Right kidney (tissue), 9 donors: ENCODE measurements at places on chromosomes 2 and 18.

DNA sequence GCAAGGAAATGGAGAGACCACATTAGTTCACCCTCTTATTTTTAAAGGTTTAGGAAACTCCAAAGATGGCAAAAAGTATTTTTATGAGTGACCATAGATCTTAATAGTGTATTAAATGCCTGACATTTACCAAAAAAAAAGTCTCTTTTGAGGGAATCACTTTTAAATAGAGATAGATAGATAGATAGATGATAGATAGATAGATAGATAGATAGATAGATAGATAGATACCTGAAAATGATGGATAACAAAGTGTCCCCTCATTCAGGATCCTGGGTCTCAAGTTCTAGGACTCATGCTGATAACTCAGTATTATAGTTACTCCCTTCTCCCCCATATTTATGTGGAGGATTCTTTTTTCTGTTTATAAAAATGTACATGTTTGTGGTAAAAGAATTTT is 52.8 kb downstream of the FARP2 start:
- no peak for DNase-seq

- DNase-seq: no peak
These were observed 554.4 kb upstream of the MEX3C start for GRCh38 chr18:51751901-51752300.

DNA sequence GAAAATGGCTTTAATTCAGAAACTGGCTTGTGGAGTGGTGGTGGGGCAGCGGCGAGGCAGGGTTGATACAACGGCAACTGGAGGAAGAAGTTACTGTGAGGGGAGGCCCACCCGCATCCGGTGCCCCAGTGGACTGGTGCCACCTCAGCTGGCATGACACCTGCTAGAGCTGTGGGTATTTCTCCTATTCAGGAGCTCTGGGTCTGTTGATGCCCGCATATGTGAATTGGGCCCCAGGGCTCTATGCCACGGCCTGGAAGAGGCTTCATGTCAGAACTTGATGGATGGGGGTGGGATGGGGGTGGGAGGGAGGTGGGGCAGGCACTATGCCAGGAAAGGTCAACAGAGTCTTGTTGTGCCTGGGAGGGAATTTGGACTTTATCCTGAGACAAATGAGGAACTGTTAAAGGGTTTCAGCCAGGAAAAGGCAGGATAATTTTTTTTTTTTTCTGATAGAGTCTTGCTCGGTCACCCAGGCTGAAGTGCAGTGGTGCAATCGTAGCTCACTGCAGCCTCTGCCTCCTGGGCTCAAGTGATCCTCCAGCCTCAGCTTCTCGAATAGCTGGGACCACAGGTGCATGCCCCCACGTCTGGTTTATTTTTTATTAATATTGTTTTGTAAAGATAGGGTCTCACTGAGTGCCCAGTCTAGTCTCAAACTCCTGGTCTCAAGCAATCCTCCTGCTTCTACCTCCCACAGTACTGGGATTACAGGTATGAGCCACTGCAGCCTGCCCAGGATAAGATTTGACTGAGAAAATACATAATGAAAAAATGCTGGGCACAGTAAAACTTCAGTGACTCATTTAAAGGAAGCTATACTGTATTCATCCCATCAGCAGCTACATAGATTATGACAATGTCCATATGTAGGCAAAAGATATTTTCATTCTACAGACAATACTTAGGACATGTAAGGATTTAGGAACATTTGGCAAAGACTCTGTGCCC is 52.6 kb downstream of the SH2D6 start:
- no peak for DNase-seq

DNA sequence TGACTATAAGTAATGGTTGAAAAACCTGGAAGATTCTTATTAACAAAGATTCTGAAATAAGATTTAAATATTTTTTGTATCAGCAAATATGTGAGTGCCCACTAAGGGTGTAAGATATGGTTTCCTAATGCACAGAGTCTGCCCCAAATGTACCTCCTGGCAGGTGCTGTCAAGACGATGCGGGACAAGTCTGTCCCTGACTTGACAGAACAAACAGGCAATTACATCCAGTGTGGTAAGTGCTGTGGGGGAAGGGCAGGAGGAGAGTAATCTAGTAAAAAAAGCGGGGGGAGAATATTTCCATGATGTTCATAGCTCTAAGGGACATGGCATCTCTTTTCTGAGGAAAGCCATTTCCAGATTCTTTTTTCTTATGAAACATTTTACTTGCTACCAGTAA is 127.5 kb downstream of the COL4A4 start:
- no peak for DNase-seq

GRCh38 chr2:120228503-120228902 is 5.3 kb upstream of the TMEM185B start:
- no peak for DNase-seq

- DNase-seq: no peak
These were observed 92.6 kb downstream of the TTC32 start for GRCh38 chr2:19809206-19809605.

GRCh38 chr18:69128566-69128965 is 272.1 kb upstream of the DOK6 start:
- DNase-seq: no peak

GRCh38 chr2:194495046-194495445 is 1162.0 kb upstream of the SLC39A10 start:
- no peak for DNase-seq

DNA sequence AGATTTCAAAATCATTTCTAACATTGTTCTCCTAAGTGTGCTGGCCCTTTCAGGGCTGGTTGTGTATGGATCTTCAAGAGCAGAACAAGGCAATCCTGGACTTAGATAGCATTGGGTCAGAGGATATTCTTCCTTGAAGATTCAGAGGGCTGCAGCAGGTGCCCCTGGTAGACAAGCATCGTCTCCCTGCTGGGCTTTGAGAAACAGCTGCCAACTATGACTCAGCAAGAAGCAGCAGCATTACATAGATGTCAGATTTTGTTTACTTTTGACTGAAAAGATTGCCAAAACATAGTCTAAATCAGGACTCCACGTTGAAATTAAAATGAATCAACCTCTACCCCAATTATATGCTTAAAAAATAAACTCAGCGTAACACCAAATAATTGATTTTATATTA is 618.8 kb downstream of the SOCS6 start:
- DNase-seq: no peak
